ENCODE measurements at places on chromosomes 5 and 9. TPM values are rescaled to one million over a fixed set of nuclear protein-coding genes. Genes with fewer than 3 reads are reported as not detected.

DNA sequence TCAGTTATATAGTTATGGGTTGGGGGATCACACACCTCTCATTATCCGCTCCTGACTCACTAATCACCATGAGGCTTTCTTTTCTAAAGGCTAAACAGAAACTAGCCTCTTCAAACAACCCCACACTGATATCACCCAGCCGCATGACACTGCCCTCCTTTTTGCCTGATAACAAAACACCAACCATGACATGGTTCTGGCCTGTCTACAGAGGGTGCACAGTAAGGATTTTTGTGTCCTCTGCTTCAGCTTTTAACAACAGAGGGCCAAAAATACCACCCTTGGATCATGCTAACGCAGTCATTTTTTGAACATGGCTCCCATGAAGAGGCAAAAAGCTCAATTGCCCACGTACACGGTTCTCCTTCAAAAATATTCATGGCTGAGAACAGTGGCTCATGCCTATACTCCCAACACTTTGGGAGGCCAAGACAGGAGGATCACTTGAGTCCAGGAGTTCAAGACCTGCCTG, 4.0 kb downstream of the CMBL start:
- no peak overlapping the region for H3K4me3 ChIP-seq
- no peaks in the 10 kb centered on the region for H3K36me3 ChIP-seq
- H3K27ac ChIP-seq: no peak overlapping the region
- peaks cover 13% of the 10 kb centered on the region for H3K27me3 ChIP-seq
- H3K4me1 ChIP-seq: peaks cover 8% of the 10 kb centered on the region
- no peak for DNase-seq

DNA sequence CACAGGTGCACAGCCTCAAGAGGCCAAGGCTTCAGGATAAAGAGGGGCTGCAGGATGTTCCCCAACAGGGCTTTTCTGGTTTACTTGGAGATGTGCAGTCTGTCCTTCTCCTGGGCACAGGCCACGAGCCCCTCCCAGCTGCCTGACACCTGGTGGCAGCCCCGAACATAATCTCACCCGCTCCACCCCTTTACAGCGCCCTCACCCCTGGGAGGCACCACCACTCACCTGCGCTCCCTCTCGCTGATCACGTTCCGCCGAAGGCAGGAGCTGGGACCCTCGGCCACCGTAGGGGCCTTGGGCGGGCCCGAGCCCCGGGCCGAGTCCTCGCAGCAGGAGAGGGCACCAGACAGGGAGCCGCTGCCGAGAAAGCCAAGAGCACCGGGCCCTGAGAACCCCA, 514 bp downstream of the SOHLH1 start:
- H3K4me1 ChIP-seq: no peaks in the 10 kb centered on the region
- peaks cover 1% of the 10 kb centered on the region for H3K27me3 ChIP-seq
- no peak overlapping the region for H3K4me3 ChIP-seq
- no peak overlapping the region for H3K27ac ChIP-seq

DNA sequence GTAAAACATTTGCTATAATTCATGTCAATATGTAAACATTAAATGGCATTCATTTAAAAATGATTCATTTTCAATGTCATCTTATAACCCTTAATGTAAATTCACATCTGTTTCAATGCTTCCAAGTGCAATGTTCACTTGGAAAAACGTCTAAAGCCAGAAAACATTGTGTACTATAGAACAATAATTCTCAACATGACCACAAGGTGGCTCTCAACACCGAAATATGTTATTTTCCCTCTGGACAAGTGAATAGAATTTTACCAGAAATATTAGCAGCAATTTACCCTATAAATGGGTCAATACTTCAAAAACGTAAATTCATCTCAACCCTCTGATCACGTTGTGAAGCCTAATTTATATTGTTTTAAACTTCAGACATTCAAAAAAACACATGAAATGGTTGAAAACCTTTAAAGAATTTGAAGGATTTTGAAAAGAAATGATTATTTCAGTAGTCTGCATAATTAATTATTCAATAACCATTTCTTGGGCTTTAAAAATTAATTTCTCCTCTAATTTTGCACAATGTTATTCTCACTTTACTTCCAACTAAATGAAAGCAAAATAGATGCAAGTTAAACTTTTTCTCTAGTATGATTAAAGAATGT, 11.0 kb downstream of the CDH10 start:
- no peaks in the 10 kb centered on the region for H3K36me3 ChIP-seq
- H3K4me3 ChIP-seq: no peak overlapping the region
- H3K4me1 ChIP-seq: no peaks in the 10 kb centered on the region

DNA sequence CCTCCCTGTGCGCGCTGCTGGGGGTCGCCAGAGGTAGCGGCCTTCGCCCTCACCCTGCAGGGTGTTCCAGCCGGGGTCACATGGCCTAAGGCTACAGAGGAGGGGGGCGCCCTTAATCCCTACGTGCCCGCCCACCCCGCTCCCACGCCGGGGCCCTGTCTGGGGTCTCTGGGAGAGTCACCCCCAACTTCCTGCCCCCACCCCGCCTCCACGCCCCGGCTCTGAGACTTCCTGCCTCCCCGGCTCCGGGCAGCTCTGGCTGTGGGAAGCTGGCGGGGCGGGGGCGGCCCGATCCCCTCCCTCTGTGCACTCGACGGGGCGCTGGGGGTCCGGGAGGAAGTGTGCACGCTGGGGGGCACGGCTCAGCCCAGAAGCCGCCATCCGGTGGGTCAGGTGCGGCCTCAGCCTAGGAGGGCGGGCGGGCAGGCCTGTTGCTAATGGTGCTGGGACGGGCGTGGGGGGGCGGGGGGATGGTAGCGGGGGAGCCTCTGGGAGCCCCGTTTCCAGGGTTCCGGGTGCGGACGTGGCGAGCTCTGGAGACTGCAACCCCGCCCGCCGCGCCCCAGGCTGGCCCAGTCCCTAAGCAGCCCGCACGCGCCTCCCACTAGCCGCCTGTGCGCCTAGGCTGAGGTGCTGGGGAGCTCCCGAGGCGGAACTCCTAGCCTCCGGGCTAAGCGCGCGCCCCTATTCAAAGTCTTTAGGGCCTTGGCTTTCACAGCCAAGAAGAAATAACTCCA, 61.6 kb downstream of the CXXC5 start:
- no peaks in the 10 kb centered on the region for H3K36me3 ChIP-seq
- H3K27me3 ChIP-seq: peaks cover 16% of the 10 kb centered on the region

PDE6A gene
- not detected for total RNA-seq

DNA sequence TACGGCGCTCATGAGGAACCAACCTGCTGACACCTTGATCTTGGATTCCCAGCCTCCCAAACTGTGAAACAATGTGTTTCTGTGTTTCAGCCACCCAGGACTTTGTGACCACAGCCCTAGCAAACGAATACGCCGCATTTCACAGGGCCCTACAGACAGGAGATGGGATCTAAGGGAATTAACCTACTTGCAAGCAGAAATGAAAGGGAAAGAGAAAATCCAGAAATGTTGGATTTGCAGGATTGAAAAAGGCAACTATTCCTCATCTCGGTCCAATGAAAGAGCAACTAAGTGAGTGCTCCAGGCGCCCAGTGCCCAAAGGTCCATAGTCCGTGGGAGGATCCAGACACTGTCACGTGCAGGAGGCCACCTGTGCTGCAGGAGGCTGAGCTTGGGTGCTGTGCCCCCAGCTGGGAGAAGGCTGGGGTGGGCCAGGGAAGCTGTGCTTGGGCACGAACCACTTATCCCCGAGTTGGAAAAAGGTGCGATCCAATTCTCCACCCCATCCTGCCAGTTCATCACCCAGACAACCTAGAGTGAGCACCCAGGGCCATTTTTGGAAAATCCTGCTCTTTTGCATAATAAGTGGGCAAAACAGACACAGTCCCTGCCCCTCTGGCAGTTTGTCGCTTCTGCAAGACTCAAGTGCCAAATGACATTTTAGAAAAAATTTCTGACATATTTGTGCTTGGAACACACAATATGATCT, 177.9 kb downstream of the C9orf50 start:
- no peaks in the 10 kb centered on the region for H3K36me3 ChIP-seq
- no peak overlapping the region for H3K4me3 ChIP-seq

DDX4 gene
- not detected for total RNA-seq

- H3K36me3 ChIP-seq: no peaks in the 10 kb centered on the region
- no peak overlapping the region for H3K27ac ChIP-seq
- H3K4me1 ChIP-seq: peaks cover 12% of the 10 kb centered on the region
- no peak for DNase-seq
- no peaks in the 10 kb centered on the region for H3K27me3 ChIP-seq
Observed at GRCh38 chr5:173920866-173921555, 32.9 kb downstream of the CPEB4 start.

CCDC192 gene
- total RNA-seq: not detected

- H3K4me1 ChIP-seq: peaks cover 29% of the 10 kb centered on the region
- DNase-seq: peak; percentile 96
- no peaks in the 10 kb centered on the region for H3K27me3 ChIP-seq
- peaks cover 17% of the 10 kb centered on the region for H3K36me3 ChIP-seq
- peak within 1 kb of the TSS; percentile 90 for H3K4me3 ChIP-seq
Observed at GRCh38 chr9:15422372-15423230, at the start of gene SNAPC3. Gene SNAPC3 (plus strand): TSS chr9:15422876. CDS start chr9:15422880, 4 bp downstream.

DNA sequence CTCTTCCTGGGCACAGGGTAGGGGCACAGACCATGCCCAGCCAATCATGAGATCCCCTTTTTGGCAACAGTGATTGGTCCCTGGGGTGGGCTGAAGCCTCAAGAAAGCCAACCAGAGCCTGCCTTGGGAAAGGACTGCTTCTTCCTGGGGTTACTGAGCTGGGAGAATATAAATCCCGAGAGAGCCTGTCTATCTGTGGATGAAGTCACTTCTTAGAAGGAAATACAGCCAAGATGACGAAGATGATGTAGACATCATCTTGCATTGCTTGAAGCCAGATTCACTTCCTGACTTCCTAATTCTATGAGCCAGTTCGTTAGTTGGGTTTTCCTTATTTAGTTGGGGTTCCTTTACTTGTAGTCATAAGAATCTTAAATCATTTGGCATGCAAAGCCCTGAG, 50.1 kb upstream of the PWWP2A start:
- H3K4me1 ChIP-seq: no peaks in the 10 kb centered on the region
- no peak overlapping the region for H3K27ac ChIP-seq
- H3K4me3 ChIP-seq: no peak overlapping the region
- H3K27me3 ChIP-seq: peaks cover 32% of the 10 kb centered on the region
- DNase-seq: no peak

- no peak overlapping the region for H3K27ac ChIP-seq
- DNase-seq: no peak
- H3K4me3 ChIP-seq: no peak overlapping the region
- no peaks in the 10 kb centered on the region for H3K36me3 ChIP-seq
- H3K4me1 ChIP-seq: peaks cover 4% of the 10 kb centered on the region
- H3K27me3 ChIP-seq: peaks cover 1% of the 10 kb centered on the region
Observed at GRCh38 chr9:117718085-117718484, 13.9 kb downstream of the TLR4 start.

MOCS2 gene
- total RNA-seq: 21.6 TPM

DNA sequence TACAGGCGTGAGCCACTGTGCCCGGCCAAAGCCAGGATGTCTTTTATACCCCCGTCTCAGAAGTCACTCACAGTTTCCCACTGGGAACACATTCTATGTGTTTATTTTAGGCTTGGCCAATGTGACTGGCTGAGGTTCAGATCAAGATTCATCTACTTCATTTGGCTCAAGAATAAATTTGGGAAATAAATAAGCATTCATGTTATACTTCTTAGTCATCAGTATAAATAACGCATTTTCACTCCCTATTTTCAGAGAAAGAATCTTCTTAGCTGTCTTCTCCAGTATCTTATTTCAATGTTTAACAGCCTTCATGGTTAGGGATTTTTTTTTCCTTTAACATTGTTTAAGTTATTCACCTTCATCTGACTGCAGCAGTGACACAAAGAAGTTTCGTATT, 11.8 kb downstream of the S100Z start:
- no peak overlapping the region for H3K4me3 ChIP-seq
- DNase-seq: no peak
- no peak overlapping the region for H3K27ac ChIP-seq
- peaks cover 3% of the 10 kb centered on the region for H3K4me1 ChIP-seq

C5orf24 gene
- total RNA-seq: 21.9 TPM

TAS2R1 gene
- not detected for total RNA-seq

POU5F2 gene
- total RNA-seq: 0.27 TPM

DNA sequence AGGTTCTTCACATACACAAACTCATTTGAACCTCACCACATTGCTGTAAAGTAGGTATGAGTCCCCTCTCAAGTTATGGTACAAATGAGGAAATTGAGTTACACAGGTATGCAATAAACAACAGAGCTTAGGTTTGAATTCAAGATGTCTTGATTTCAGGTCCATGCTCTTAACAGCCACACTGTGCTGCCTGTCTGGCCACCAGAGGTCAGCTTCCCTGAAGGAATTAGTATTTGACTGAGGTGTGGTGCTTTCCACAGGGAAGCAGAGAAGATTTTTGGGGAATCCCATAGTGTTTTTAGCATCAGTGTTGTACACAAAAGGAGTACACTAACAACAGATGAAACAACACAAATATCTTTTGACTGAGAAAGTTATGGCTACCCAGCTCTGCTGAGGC, 94.4 kb upstream of the ITGA1 start:
- no peaks in the 10 kb centered on the region for H3K36me3 ChIP-seq
- DNase-seq: peak; percentile 35
- no peak overlapping the region for H3K4me3 ChIP-seq

GRCh38 chr5:93348231-93348630, 232.8 kb downstream of the NR2F1-AS1 start:
- DNase-seq: no peak
- H3K27me3 ChIP-seq: no peaks in the 10 kb centered on the region
- H3K27ac ChIP-seq: no peak overlapping the region
- no peak overlapping the region for H3K4me3 ChIP-seq
- no peaks in the 10 kb centered on the region for H3K4me1 ChIP-seq
- no peaks in the 10 kb centered on the region for H3K36me3 ChIP-seq

HSD17B3 gene
- not detected for total RNA-seq

- no peak overlapping the region for H3K27ac ChIP-seq
- no peaks in the 10 kb centered on the region for H3K36me3 ChIP-seq
- DNase-seq: no peak
Observed at GRCh38 chr9:114285166-114285867, 37.6 kb upstream of the ORM1 start.

MYOT gene
- total RNA-seq: not detected

- peaks cover 36% of the 10 kb centered on the region for H3K36me3 ChIP-seq
- H3K4me3 ChIP-seq: no peak overlapping the region
- DNase-seq: no peak
- H3K4me1 ChIP-seq: peaks cover 40% of the 10 kb centered on the region
- H3K27me3 ChIP-seq: no peaks in the 10 kb centered on the region
Observed at GRCh38 chr9:4842734-4843133, 50.0 kb downstream of the RCL1 start.

- peaks cover 1% of the 10 kb centered on the region for H3K36me3 ChIP-seq
- H3K27me3 ChIP-seq: no peaks in the 10 kb centered on the region
- no peak overlapping the region for H3K27ac ChIP-seq
- no peak for DNase-seq
- no peak overlapping the region for H3K4me3 ChIP-seq
Observed at GRCh38 chr5:96926276-96926675, 9.6 kb upstream of the LNPEP start.

DNA sequence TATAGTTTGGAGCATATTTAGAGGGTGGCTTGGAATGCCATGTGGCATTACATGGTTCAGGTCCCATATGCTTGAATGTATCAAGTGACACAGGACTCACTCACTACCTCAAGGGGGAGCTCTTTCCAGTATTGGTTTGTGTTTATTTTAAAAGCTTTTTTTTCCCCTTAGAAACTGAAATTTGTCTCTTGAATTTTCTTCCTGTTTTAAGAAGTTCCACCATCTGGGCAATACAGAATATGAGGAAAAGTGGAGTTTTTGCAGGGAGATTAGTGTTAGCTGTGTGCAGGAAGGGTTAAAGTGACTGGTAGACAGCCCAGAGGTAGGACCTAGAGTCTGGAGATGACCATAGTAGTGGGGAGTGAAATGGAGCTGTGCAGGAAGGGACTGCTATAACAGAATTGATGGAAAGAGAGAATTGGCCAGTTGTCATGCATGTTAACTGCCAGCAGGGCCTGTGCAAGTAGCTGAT, 36.6 kb downstream of the CTNNA1 start:
- peaks cover 3% of the 10 kb centered on the region for H3K36me3 ChIP-seq
- peaks cover 13% of the 10 kb centered on the region for H3K4me1 ChIP-seq
- no peak for DNase-seq
- no peak overlapping the region for H3K4me3 ChIP-seq

BDP1 gene
- 23.7 TPM for total RNA-seq

Measured in activated CD4-positive, alpha-beta memory T cell treated with anti-CD3 and anti-CD28 coated beads for 36 hours (primary cell).